ENCODE measurements at places on chromosomes 2 and 18.

- DNase-seq = peak; percentile 65
Measured at GRCh38 chr2:68284896-68285295, 32.6 kb upstream of the PPP3R1 start.

DNA sequence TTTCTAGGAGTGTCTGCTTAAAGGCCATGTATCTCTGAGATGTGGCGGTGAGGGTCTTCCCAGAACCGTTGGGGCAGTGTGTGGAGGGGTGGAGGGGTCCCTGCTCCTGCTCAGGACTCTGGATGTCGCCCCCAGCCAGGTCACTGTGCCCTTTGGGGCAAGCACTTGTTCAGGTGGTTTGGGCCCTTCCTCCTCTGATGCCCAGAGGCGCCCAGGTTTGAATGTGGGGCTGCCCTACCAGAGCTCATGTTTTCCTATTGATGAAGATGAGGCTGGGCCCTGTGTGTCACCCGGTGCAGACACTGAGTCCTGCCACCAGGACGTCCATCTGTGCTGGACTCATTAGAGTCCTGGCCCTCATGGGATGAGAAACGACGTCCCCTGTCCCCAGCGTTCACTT is 14.3 kb upstream of the PER2 start:
- no peak for DNase-seq

DNA sequence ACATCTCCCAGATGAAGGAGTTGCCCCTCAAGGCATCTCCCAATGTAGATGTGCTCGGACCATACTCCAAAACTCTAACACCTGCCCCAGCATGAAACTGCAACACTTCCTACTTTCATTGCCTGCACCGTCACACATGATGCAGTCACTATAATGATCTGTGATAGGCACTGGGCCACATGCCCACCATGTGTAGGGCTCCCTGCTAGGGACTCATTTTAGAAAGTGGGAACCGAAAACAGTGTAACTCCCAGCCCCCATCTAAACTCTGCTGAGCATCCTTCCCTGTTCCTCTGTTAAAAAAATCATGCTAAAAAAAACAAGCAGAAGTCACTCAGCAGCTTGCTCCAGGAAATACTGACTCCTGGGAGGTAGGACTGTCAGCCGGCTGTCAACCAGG is 496.1 kb upstream of the RAB6C start:
- no peak for DNase-seq

DNA sequence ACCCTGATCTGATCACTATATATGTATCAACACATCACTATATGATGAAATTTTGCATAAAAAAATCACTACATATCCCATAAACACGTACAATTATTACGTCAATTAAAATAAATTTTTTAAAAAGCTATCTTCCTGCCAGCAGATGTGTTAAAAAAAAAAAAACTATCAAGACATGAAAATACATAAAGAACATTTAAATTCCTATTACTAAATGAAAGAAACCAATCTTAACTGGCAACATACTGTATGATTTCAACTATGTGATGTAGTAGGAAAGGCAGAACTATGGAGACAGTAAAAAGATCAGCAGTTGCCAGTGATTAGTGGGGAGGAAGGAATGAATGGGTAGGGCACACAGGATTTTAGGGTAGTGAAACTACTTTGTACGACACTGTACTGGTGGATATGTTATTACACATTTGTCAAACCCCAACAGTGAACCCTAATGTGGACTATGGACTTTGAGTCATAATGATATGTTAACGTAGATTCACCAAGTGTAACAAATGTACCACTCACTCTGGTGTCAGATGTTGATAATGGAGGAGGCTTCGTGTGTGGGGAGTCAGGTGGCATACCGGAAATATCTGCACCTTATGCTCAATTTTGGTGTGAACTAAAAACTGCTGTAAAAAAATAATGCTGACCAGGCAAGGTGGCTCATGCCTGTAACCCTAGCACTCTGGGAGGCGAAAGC is 27.4 kb downstream of the USP34 start:
- no peak for DNase-seq

DNA sequence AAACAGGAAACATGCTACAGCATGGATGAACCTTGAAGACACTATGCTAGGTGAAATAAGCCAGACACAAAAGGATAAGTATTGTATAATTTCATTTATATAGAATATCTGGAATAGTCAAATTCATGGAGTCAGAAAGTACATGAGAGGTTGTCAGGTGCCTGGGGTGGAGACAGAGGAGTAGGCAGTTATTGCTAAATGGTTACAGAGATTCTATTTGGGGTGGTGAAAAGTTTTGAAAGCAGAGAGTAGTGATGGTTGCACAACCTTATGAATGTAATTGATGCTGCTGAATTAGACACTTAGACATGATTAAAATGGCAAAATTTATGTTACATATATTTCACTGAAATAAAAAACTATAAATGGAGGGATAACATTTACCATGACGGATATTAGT is 197.4 kb downstream of the VAPA start:
- DNase-seq = no peak

DNA sequence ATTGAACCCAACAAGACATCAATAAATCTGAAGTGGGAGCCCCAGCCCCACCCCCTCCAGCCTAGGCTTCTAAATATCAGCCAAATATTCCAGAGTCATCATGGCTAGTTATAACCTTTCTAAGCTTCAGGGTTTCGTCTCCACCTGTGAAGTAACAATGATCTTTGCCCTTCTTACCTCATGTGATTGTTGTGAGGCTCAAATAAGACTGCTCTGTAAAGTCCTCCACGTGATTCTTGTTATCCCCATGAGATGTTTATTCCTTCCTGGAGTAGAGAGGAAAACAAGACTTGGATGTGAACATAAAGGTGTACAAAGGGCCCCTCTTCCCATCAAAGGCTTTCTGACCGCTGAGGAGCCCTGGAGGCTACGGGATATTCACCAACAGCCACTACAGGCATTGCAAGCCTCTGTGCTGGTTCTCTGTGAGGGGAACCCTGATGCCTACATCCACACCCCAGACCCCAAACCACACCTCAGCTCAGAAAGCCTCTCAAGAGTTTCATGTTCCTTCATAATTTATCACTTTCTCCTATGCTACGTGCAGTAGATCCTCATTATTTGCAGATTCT is 20.1 kb upstream of the REEP1 start:
- no peak for DNase-seq

DNA sequence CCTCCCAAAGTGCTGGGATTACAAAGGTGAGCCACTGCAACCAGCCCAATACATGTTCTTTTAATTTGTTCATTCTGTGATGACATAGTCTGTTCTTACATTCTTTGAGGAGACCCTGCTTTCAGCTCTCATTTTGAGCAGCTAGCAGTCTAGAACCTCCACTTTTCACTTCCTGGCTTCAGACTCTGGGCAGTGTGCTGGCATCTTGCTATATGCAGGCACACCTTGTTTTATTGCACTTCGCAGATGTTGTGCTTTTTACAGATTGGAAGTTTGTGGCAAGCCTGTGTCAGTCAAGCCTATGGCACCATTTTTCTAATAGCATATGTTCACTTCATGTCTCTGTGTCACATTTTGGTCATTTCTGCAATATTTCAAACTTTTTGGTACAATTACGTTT is 72.4 kb downstream of the PRKCE start:
- DNase-seq = no peak

GRCh38 chr2:173239644-173240043 is 115.0 kb upstream of the CDCA7 start:
- DNase-seq = no peak

- no peak for DNase-seq
Measured at GRCh38 chr18:35508030-35508429, 10.3 kb upstream of the INO80C start.

DNA sequence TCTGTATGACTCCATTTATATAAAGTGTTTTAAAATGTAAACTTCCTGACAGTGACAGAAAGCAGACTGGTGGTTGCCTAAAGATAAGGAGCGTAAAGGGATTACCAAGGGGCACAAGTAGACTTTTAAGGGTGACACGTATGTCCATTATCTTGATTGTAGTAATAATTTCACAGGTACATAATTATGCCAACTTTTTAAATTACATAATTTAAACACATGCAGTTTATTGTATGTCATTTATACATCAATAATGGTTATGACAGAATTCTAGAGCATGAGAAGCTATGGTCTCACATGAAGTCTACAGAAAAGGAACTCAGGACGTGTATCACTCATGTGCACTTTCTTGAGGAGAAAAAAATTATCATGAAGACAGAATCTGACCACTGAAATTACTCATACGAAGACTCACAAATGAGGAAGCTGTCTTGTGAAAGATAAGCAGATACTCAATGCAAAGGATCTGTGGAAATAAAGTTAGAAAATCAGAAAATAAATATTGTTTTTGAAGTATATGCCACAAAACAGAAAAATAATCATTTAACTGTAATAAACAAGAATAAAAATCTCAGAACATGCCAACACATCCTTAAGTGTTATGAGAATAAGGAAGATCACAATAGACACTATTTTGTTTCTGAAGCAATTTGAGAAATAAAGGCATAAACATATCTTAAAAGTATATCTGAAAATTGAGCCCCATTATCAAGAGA is 84.4 kb downstream of the TMEM131 start:
- DNase-seq = peak; percentile 75

- DNase-seq = peak; percentile 88
Measured at GRCh38 chr2:189363559-189363958, 77.7 kb upstream of the WDR75 start.
